ENCODE measurements at places on chromosomes 12 and 14.

- no peak for DNase-seq
Measured at GRCh38 chr12:26978801-26979200, 35.4 kb downstream of the TM7SF3 start.

- no peak for DNase-seq
Measured at GRCh38 chr12:82745063-82745674, 58.5 kb downstream of the TMTC2 start.

GRCh38 chr14:50741567-50741966 lies 73.5 kb upstream of the SAV1 start:
- DNase-seq, result no peak

- no peak for DNase-seq
Measured at GRCh38 chr14:58414845-58415244, 12.5 kb downstream of the TIMM9 start.

GRCh38 chr12:28051516-28052354 lies 79.2 kb upstream of the PTHLH start:
- no peak for DNase-seq

DNA sequence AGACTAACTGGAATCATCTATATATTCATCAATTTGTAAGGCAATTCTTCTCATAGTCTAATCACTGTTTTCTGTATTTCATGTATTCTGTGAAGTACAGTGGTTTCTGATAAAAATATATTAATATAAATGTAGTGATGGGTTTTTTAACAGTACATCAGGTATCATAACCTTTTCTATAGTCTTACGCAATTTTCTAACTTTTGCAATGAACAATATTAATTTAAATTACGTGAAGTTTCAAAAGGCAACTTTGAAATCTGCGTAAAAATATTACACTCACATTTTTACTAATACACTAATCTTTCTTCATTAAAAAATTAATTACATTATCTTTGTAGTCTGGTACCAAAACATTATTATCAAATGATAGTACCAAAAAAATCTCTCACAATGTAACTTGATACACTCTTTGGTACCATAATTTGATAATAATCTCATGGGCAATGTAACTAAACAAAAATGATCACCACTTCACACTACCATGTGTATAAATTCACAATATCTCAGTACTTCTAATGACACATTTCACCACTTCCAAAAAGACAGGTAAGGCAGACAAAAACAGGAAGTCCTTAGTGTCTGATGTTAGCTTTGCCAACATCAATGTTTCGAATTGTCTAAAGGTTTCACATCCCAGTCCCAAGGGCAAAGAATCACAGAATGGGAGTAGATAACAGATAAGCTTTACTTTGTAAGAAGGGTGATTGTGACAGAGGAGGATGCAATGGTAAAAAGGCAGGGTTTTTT lies 8.7 kb downstream of the DNAI7 start:
- DNase-seq, result no peak

DNA sequence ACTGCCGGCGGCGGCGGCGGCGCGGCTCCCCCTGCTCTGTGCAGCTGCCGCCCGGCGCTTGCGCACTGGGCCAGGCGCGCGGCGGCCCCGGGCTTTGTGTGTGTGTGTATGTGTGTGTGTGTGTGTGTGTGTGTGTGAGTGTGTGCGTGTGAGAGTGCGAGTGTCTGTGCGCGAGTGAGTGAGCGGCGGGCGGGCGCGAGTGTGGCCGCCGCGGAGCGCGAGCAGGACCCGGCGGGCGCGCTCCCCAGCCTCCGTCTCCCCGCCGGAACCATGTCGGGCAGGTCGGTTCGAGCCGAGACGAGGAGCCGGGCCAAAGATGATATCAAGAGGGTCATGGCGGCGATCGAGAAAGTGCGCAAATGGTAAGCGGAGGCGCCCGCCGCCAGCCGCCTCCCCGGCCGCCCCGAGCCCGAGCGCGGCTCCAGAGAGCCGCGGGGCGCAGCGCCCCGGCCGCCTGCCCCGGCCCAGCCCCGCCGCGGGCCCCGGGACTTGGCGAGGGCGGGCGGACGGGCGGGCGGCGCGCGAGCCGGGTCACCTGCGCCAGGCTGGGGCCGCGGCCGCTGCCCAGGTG lies at the start of gene BCL7A:
BCL7A (plus strand) TSS at position 63 of the 571 bp plus-strand sequence; CDS start at position 271, 208 bp downstream.
- DNase-seq, result peak; percentile 49

DNA sequence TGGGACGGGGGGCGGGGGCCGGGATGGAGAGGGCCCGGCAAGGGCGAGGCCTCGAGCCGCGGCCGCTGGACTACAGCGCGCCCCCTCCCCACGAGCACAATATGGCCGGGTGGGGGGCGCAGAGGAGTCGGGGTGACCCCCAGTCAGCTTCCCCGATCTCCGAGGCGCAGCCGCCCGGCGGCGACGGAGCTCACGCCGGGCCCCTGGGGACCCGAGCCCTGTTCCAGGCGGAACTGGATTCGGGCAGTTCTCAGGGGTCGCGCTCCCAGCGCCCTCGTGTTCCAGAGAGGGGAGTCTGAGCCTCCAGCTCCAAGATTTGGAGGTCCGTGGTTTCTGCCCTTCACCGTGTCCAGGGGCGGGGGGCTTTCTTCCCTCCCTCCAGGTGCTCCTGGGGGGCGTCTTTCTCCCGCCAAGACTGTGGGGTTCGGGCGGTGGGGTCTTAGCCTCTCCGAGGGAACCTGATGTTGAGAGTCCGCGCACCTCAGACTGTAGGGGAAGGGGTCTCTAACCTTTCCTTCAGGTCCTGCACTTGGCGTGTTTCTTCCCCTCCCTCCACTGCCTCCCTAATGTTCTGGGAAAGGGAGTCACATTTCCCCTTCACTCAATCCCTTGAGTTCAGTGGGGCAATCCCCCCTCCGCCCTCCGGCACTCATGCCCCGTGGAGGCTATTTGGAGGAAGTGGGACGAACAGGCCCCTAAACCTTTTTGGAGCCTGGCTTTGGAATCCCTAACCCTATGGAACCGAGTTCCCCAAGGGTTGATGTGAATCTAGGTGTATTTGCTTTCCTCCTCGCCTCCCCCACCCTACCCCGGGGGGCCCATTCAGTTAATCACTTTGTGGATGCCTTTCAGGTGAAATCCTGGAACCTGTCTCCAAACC lies 584 bp downstream of the ACVR1B start:
- DNase-seq, result no peak

DNA sequence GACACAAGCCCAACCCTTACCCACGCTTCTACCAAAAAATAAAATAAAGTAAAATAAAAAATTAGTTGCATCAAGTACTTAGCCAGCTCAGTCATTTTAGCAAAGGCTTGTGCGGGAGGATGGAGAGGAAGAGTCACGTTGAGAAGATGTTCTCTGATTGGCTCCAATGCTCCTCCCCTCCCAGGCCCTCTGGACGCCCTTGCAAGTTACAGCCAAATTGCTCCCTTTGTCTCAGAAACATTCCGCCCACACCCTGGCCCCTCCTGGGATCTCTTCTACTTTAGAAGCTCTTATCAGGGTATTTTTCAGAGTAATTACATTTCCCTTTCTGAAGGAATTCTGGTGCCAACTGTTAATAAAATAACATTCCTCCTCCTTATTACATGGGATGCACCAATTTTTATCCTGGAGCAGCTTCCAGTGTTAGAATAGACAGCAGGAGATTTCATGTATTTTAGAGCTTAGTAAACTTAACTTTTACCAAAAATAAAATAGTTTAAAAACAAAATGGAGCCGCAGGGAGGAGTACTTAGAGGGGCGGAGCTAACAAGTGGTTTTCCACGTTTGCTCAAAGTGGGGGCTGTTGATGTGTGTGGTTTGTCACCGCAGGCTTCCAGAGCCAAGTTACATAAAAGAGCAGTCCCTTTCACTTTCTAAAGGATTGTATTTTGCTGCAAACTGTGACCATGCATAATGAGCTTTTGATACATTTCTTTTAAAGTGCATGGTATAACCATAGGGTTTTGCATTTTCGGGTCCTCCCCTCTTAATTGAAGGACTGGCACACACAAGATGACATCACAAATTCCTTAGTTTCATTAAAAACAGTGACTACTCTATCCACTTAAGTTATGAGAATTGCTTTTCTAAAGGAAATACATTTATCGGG lies 71.7 kb upstream of the RAP1B start:
- no peak for DNase-seq

DNA sequence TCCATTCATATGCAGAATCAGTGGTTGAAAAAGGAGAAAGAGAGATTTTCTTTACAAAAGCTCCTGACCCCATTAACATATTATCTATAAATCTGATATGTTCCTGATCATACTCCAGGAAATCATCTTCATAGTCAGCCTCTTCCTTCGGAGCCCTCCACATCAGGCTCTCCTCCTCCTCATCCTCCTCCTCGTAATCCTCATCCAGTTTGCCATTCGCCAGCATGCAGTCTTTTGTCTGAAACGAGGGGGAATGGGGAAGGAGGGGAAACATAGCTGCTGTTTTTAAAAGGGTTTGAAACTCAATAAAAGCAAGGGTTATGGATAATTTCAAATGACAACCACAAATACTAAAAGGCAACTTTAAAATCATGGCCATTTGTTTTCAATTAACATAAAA lies 60.9 kb downstream of the DICER1 start:
- DNase-seq, result no peak

DNA sequence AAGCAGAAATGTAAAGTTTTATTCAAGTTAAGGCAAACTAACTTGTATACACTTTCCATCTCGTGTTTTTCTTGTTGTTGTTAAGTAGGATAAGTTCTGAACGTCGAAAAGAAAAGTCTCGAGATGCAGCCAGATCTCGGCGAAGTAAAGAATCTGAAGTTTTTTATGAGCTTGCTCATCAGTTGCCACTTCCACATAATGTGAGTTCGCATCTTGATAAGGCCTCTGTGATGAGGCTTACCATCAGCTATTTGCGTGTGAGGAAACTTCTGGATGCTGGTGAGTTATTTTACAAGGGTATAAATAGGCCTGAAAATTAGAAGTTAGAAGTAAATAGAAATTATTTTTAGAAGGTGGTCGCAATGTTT lies 25.0 kb downstream of the HIF1A start:
- no peak for DNase-seq

GRCh38 chr14:72787841-72788240 lies 106.1 kb downstream of the DPF3 start:
- no peak for DNase-seq
